ENCODE measurements at places on chromosomes 12 and 14.

DNA sequence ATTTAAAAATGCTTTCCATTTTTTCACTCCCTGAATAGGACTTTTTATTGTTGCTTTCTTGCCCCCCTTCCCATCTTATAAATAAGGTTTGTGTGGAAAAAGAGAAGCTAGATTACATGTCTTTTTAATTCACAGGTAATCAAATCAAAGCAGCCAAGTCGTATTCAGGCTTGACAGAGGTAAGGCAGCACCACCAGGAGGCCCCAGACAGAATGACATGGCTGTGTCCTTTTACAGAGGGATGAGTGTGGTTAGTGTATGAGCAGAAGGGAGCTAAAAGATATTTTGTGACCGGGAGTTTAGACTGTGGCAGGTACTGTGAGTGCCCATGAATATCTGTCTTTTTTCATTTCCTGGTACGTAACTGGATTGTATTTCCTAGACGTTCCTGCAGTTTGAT lies 596.1 kb downstream of the ETNK1 start:
- no peak for DNase-seq

DNA sequence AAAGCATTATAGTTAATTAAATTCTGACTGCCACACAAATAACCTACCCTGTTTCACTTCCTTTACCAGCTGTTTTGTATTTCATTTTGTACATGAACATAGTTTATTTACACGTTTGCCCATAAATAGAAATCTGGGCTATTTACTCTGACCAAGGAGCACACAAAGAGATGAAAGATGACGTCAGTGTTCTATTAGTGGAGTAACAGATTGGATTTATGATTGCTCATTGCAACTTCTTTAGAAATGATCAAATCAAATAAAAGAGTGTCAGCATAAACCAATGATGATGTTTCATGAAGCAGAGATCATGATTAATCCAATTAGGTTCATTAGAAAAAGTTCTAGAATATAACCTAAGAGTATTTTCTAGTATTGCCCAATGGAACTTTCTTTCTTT lies 12.0 kb upstream of the RTL1 start:
- no peak for DNase-seq

- no peak for DNase-seq
Observed at GRCh38 chr14:96806836-96807235, 9.7 kb downstream of the VRK1 start.

DNA sequence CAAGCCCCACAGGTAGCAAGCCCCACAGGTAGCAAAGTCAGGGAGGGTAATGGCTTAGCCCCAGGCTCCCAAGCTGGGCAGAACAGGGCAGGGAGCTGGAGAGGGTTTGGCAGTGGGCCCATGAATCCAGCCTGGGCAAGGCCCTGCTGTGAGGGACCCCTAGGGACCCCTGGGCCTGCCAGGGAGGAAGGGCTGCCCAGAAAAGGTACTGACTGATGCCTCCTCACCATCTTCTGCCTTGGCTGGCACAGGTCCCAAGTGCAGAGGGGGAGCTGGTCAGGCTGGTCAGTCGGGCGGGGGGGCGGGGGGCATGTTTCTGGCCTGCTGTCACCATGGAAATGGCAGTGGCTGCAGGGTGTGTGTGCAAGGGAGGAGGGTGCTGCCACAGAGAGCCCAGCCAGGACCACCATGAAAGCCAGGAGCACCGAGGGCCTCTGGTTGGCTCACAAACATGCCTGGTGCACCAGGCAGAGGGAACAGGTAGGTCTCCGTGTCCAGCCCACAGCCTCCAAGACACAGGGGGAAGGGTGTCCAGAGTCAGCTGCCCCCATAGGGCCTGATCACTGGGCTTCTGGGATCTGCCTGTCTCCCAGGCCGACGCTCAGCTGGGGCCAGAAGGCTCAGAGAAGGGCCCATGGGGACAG lies 1.5 kb upstream of the CRIP2 start:
- no peak for DNase-seq

DNA sequence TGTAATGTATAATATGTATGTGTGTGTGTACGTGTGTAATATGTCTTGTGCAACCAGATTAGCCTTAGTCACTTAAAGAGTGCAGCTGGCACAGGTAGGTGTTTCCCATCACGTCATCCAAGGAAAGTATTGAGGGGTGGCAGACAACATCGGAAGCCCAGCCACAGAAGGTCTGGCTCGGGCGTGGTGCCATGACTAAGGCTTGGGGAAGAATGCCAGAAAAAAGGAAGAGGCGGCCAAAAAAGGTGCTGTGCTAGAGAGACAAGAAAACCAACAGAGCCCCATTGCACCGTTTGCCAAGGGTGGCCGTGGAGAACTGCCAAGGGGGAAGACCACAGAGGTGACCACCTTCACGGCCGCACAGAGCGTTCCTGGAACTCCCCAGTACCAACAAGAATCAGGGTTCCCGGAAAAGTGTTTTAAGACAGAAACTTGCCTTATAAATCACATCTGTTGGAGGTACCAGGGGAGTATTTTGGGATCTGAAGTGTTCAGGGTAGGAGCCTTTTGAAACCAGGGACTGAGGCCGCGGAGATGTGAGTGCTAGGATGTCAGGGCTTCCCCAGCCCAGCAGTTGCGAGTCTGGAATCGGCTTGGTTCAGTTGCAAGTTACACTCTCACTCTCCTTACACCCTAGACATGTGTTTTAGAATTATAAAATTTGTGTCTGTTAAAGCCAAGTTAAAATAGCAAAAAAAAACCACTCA lies 131.2 kb upstream of the DYRK2 start:
- no peak for DNase-seq

GRCh38 chr12:88092771-88093170 lies 49.1 kb downstream of the CEP290 start:
- no peak for DNase-seq

DNA sequence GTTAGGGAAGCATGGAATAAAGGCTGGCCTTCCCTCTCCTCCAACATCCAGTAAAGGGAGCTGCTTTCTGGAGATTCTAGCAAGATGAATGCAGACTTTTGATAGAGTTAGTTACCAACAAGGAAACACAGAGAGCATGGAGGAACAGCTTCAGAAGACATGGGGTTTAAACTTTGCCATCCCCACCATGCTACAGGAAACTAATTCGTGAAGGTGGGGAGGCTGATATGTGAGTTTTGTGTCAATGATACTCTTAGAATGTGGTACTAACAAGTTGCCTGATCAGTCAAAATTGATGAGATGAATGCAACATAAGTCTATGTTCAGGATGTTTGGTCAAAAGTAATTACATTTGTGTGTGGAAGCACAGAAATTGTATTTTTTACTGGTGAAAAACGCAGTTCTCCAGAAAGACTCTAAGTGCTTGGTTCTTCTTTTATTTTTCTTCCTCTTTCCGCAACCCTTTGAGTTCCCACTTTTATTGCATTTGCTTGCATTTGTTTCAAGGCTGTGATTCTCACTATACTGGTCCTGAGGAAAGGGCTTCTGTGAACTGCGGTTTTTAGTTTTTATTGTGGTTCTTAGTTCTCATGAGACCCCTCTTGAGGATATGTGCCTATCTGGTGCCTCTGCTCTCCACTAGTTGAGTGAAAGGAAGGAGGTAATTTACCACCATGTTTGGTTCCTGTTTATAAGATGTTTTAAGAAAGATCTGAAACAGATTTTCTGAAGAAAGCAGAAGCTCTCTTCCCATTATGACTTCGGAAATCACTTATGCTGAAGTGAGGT lies at the start of gene CLEC4A:
Gene CLEC4A (plus strand): TSS at position 494 of the 789 bp plus-strand sequence. CDS start 262 bp downstream, at position 756.
- DNase-seq, result no peak

Measured in brain microvascular endothelial cell (primary cell).